A172 (cell line): ENCODE measurements at places on chromosomes 6 and 20.
A peak's percentile ranks its signal among the peaks of the same experiment; 100 is the strongest.

DNA sequence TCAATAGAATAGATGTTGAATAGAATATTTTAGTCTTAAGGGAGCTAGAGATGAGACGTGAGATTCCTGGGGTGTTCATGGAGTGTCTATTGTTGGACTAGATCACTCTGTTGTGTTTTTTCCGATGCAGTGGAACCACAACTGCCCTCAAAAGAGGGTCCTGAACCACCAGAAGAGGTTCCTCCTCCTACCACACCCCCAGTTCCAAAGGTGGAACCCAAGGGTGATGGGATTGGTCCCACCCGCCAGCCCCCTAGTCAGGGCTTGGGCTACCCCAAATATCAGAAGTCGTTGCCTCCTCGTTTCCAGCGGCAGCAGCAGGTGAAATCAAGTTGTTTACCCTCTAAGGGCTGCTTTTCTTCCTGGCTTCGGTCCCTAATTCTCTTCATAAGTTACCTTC, 8.5 kb downstream of the PRRC2A start:
- DNase-seq = no peak

DNA sequence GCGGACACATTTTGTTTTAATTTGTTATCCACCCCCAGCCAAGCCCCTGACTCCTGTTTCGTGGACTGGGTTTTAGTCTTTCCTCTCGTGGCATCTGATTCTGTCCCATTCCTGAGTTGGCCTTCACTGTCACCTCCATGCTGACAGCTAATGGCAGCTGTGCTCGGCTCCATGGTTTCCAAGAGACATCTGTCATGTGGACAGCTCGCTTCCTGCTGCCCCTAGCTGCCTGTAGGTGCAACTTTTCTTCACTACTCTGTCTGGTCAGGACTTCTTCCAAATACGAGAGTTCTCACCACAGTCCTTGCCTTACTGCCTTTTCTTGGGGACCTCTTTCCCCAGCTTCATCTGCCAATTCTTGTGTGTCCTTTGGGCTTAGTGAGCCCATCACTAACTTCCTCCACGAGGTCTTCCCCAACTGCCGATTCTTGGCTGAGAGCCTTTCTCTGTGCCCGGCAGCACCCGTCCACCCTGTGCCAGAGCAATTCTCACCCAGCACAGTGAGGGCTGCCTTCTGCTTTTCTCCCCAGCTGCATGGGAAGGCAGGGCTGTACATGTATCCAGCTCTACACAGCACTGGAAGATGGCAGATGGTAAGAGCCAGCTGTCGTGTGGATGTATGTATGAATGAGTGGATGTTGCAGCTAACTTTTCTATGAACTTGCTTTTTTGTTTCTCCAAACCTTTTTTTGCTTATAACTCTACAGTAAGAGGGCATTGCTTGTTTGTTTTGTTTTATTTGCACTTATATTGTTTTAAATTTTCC, 140.4 kb downstream of the F13A1 start:
- no peak for DNase-seq

DNA sequence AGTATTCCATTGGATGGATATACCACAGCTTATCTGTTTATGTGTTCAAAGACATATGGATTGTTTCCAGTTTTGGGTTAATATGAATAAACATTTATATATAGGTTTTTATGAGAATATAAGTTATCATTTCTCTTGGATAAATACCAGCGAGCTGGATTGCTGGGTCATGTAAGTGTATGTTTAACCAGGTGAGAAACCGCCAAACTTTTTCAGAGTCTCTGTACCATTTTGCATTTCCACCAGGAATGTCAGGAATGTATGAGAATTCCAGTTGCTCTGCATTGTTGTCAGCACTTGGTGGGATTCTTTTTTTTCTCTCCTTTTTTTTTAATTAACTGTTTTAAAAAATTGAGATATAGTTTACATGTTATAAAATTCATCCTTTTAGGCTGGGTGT, 52.1 kb downstream of the PHF20 start:
- peak; percentile 21 for DNase-seq

GRCh38 chr20:22717466-22717865, 133.1 kb upstream of the FOXA2 start:
- DNase-seq = peak; percentile 88

DNA sequence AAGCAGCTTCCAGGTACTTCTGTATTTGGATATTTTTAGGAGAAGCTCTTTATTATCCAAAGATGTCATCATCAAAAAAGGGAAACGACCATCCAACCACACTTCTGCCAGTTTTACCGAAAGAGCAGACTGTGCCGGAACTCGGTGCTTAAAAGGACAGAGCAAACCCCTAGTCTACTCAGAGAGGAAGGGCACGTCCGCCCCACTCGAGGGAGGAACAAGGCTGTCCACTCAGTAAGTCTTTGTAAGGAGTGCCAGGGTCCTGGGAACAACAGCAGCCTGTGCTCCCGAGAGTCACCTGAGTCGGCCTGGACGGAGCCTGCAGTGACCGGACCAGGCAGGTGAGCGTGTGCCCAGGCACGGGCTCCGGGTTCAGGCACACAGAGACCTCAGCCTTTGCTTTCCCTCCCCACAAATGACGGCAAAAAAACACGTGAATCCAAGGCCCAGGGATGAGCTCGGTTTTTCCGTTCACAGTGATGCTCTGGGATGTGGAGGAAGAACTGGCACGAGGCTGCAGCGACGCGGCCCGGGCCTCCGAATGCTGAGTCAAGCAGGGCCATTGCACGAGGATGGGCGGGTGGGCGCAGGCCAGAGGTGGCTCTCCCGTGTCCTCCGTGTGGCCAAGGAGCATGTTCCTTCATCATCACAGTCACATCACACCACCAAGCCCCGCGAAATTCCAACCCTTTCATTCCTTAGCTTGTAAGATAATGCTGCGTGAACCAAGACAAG, 17.4 kb upstream of the SLCO4A1 start:
- no peak for DNase-seq
